Fibroblast of mammary gland (primary cell): ENCODE measurements at places on chromosomes 13 and 19.

DNA sequence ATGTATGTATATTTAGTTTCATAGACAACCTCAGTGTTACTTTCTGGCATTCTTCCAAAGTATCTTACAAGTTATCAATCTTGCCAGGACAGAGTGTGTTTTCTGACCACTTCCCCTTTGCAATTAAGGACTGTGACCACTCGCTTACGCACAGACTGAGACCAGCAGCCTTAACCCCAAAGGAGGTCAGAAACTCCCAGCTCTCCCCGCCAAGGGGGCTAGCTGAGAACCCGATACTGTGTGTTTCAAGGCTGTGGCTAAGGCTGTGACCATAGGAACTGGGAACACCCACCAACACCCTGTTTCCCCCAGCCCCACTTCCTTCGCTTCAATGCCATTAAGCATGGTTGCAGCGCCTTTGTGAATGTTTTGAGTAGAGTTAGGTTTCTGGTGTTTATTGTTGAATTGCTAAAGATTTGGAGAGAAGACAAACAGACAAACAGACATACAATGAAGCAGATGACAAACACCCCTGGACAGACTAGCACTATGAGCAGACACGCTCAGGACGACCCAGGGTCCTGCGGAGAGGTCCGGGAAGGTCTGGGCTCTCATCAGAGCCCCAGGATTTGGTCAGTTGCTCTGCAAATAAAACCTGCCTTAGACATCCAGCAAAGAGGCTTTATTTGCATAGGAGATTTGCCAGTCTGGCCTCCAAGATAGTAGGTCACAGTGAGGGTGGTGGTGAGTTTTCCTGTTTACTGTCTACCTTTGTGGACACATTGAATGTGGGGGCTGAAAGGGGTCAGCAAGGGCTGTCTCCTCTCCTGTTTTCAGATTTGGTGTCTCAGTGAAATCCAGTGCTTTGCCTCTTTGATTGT is 25.0 kb upstream of the TNFSF11 start:
- peak; percentile 33 for DNase-seq

DNA sequence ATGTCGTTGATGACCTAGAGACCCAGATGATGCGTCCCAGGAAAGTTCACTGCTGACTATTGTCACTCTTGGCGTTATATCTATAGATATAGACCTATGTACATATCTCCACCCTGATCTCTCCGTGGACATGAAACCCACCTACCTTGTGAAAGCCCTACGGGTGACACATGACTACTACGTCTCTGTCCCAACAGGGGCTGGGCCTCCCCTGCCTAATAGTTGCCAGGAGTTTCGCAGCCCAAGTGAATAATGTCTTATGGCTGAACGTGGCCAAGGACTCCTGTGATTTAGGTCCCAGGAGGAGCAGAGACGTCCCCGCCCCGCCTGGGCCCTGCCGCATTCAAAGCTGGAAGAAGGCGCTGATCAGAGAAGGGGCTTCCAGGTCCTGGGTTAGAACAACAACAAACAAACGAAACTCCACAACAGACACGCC is 4.9 kb upstream of the POU4F1 start:
- DNase-seq, result no peak

DNA sequence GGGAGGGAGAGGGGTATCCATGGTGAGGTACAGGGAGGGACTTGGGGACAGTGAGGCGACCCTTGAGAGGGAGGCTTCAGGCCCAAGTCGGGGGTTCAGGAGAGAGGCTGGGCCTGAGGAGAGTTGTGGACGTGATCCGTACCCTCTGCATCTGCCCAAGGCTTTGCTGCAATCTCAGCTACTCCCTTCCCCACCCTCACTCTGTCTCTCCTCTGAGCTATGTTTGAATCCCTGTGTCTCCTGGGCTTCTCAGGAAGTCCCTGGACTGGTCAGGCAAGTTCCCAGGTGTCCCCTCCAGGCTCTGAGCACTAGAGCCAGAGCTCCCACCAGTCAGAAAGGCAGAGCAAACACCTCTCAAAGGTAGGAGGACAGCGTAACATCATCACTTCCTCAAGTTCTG is 1.8 kb downstream of the LIN37 start:
- no peak for DNase-seq

- DNase-seq, result no peak
Observed at GRCh38 chr13:40494513-40494912, 171.9 kb downstream of the FOXO1 start.

DNA sequence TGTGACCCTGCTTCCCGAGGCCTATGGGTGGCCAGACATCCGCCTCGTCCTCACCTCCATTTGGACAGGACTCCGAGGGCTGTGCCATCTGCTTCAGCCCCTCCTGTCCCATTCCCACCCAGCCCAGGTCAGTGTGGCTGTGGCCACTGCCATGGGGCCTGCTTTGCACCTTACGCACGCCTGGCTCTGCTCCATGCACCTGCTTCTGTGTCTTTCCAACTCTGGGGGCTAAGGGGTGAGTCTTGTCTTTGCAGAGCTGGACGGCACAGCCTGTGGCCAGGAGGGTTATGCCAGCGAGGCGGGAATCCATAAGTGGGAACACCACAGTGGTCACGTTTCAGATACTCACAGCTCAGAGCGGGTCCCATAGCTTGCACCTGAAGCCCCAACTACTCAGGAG is 5.2 kb upstream of the ZNF554 start:
- no peak for DNase-seq

DNA sequence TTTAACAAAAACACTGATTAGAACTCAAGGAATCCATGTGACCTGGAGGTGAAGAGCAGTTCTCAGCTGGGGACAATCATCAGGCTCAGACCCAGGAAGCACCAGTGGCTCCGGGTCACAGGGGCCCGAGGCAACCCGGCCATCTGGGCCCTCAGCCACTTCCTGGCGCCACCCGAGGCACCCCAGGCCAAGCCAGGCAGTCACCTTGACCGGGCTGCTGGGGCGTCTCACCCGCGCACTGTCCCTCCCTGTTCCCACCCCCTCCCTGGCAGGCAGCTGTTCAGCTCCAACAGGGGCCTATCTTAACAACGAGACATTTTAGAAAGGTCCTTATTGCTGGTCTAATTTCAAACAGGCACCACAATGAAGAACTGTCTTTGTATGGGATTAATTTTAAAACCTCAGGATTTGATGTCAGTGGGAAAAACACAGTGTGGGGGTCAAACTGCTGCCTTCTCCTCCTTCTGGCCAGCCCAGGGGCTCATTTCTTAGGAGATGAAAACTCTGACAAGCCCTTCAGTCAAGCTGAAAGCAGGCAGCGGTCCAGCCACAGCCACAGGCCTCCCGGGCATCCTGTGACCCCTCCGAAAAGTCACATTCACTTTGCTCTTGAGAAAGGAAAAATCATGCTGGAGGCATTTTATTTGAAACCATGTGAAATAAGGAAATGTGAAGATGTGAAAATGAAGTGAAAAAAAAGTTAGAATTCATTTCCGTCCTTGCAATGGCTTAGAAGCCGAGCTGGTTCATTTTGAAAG is 83.3 kb downstream of the KCTD15 start:
- DNase-seq, result no peak

DNA sequence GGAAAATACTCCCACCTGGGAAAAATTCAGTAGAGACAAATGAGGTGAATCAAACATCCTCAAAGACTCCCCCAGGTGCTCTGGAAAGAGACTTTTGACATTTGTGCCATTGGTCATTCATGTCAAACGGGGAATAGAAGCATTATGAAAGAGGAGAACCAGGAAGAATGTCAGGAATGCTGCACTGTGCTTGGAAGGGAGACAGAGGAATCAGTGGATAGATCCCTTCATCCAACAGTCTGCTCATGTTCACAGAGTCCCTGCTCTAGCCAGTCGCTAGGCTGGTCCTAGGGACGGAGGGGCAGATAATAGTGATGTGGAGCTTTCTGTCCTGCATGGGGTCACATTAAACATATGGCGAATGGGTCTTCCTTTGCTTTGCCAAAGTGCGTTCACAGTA is 384.4 kb downstream of the FGF9 start:
- DNase-seq, result no peak

- DNase-seq, result no peak
Observed at GRCh38 chr13:113105032-113105920, at the start of gene F7. TSS of gene F7 (plus strand) at chr13:113105791. CDS start at chr13:113105842, 51 bp downstream.

DNA sequence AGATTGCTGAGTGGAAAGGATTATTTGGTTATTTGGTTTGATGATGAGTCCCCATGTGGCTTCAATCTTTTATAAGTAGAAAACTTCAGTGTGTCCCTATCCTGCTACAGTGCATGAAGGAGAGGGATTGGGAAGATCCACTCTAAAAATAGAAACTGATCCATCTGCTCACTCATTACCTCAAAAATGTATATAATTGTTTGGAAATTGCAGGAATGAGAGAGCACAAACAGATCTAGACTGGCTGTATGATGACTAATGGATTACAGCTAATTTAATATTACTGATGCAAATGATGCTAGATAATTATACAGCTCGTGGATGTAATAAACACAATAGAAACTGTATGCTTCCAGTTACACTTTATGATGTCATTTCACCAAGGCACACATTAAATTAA is 625.3 kb upstream of the PRR20A start:
- no peak for DNase-seq

DNA sequence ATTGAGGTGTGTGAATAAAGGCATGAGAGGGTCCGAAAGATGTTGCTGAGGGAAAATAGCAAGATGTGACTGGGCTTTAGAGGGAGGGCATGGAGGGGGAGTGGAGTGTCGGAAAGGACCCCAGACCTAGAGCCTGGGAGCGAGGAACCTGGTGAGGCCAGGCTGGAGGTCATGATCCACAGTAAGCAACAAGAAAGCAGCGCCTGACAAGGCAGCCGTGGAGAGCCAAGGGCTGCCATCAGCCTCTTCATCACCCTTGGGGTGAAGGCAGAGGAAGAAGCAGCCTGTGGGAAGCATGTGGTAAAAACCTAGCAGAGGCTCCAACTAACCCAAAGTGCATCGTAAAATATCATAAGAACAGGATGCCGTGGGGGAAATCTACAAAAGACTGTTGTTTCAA is 162.8 kb upstream of the SOX1 start:
- DNase-seq, result no peak

DNA sequence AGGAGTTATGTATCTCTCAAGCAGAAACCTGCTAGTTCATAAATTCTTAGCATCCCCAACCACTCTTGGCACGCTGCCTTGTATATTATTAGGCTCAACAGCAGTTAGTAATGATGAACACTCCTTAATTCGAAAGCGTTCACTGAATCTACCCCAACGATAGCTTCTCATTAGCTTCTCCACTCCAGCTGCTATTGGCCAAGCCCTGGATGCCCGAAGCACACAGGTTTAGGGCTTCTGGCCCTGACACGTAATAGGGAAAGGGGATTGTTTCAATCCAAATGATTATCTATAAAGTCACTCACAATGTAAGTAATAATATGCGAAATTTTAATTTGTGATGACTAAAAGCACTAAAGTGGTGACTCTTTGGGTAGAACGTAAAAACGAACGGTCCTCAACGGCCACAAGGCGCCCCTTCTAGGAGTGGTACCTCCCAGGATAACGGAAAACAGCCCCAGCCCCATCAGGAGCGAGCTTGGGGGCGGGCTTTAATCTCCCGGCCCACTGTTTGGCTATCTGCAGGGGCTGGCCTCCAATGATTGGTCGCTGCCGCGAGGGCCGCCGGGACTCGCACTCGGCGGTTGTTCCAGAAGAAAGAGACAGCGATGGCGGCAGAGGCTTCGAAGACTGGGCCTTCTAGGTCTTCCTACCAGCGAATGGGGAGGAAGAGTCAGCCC is at the start of gene RNF17:
TSS of gene RNF17 (plus strand) at position 574 of the 680 bp plus-strand sequence. CDS start at position 609, 35 bp downstream.
- DNase-seq, result no peak

DNA sequence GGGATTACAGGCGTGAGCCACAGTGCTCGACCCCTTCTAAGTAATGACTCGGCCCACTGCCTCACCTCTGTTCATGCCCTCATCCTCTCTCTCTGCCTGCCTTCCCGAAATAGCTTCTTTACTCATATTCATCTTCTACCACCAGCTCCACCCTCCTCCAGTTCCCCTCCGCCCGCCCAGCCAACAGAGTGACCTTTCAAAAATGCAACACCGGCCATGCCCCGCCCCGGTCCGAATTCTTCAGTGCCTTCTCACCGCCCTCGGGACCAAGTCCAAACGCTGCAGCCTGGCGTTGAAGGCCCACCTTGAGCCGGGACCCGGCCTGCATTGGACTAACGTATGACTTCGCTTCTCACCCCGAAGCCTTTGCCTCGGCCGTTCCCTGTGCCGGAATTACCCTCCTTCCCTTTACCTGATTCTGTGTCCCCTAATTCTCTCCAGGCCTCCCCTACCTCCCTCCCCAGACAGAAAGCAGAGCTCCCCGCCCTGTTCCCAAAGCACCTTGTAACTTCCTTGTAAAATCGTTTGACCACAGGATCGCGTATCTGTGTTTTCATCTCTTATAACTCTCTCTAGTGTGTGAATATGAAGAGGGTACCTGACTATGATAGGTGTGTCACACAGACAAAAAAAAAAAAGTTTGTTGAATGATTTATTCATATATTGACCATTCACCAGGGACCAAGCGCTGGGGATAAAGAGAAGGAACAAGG is 8.1 kb upstream of the MUC16 start:
- no peak for DNase-seq

GRCh38 chr19:18493440-18494266 is 28.2 kb downstream of the ELL start:
- no peak for DNase-seq

DNA sequence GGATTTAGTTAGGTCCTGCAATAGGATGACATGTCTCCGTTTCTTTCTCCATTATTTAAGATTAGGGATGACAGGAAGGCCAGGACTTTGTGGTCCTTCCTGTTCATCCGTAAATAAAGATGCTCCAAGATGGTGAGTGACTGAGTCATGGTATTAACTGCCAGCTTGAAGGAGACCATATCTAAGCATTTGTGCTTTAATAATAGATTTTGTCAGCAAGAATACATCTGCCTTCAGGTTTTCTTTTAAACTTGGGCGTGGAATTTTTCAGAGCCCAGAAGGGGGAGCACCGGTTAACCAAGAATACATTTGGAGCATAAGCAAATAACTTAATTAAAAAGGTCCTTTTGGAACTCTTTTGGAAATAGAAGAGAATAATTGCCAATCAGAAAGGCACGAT is 68.2 kb downstream of the ARHGAP35 start:
- peak; percentile 41 for DNase-seq

DNA sequence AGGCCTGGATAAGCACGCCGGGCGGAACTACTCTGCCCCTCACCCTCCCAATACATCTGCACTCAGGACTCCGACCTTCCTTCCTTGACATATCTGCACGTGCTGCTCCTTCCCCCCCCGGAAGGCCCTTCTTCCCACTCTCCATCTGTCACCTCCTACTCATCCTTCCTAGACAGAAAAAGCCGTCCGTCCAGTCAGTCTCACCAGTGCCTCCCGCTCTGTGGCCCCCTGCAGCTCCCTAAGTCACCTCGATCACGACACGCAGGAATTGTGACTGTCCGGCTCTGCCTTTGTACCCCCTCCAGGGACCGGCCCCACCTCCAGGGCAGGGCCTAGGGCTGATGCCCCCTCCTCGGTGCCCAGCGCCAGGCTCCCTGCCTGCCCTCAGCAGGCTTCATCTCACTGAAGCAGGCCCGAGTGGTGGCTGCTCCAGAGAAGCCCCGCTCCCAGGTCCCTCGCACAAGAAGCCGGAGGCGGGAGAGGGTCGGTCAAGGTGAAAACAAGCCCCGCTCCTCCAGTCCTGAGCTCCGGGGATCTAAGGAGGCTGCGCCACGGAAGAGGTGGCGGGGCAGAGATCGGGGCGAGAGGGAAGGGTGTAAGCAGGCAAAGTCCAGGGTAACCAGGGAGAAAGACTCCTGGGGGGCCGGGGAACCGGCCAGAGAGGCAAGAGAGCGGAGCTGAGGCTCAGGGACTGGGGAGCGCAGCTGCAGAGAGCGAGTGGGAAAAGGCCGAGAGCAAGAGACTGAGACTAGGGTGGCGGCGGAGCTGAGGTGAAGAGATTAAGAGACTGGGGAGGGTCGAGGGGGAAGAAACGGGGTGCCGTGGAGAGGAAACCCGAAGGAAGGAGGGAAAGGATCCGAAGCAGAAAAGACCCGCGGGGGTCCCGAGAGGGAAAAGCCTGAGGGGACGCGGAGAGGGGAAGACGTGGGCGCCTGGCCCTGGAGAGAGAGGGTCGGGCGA is 1.1 kb downstream of the PPP6R1 start:
- DNase-seq, result peak; percentile 43
